ENCODE measurements at places on chromosomes 3 and 15.

- no peak for DNase-seq
Measured at GRCh38 chr3:11447584-11448200, 175.5 kb downstream of the ATG7 start.

DNA sequence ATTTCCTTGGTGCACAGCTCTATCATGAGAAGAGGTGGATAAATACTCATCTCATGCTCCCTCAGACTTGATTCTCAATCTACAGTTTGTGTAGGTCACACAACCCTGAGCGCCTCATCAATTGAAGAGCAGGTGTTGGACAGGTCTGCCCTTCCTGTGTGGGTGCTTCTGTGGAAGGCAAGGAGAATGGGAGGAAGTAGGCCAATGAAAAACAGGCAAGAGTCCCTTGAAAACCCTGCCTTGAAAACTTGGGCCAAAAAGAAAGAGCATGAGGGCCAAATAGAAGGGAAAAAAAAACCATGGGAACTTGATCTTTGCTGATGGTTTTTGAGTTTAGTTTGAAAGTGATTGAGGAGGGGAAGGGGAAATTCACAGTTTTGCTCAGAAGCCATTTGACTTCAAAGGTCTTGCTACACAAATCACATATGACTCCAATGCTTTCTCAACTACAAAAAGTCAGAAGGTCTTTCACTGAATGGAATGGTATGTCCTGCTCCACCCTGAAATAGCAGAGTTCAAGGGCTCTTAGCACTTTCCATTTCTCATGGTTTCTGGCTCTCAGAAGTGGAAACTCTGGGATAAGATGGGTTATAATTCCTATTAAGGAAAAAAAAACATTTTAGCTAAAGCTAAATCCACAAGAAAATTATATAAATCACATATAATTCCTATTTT is 37.2 kb upstream of the TM4SF1 start:
- no peak for DNase-seq

GRCh38 chr15:83112956-83113299 is 5.5 kb downstream of the TM6SF1 start:
- DNase-seq: no peak

DNA sequence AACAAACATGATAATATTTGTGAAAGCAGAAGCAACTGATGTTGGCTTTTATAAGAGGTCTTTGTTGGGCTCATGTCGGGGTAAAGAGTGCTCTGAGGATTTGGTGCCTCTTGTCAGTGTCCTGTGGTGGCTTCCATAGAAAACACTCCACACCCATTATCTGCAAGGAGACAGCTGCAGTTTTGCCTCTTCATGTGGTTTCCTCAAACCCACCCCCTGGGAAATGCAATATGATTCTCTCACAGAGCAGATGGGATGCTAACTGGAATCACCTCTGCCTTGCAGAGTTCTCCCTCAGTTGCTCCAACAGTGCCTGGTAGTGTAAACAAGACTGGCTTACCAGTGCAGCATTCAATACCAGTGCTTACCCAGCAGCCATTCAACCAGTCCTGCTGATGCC is 771.4 kb upstream of the CFAP20DC start:
- DNase-seq: no peak

- no peak for DNase-seq
Measured at GRCh38 chr3:88440701-88441100, 290.9 kb downstream of the C3orf38 start.
